M059J (cell line): ENCODE measurements at places on chromosomes 4 and X. TPM values are rescaled to one million over a fixed set of nuclear protein-coding genes. Genes with fewer than 3 reads are reported as not detected.

GRCh38 chrX:122868631-122869030 lies 315.4 kb upstream of the GRIA3 start:
- DNase-seq, result peak; percentile 29

DNA sequence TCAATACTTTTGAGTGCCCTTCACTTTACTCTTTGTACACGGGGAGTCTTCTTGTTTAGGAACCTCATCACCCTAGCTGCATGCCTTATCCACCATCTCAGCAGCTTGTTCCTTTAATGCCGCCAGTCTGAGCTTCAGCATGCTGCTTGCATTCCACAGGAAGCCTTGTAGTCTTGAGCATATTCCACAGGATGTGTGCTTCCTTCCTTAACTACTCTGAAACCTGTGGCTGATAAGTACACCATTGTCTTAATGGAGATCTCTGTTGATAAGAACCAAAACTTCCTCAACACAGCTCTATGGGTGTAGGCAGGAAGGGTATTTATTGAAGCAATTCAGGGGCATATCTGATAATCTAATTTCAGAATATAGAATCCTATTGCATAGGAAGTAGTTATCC lies 24.4 kb upstream of the CCNI start:
- no peak for DNase-seq

DNA sequence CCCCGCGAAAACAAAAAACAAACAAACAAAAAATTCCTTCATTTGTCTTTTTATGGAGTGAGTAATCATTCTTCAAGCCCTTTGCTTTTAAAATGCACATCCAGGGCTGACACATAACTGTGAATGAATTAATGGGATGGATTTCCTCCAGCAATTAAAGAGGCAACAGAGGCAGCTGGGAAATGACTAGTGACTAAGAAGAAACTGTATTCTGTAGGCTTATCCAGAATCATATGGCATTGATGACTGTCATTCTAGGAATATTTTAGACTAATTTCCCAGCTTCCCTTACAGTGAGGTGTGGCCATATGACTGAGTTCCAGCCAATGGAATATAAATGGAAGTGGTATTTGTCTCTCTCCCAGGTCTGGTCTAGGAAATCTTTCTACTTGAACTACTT lies 46.8 kb upstream of the PDE5A start:
- DNase-seq, result no peak

DNA sequence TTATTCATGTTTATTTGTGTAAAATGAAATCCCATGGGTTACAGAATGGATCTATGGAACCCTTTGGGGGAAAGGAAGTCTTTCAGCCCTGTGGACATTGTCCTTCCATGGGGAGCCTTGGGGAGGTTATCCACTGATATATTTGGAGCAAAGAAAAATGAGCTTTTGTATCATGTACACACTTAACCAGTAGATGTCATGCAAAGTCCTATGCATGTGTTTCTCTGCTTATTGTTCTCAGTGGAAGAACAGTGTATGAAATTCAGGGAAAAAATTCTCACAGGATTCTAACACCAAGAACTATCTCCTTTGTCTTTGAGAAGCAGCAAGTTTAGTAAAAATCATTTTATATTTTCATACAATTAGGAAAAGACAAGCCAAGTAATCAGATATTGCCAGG lies 105.3 kb downstream of the DTHD1 start:
- DNase-seq, result no peak

DNA sequence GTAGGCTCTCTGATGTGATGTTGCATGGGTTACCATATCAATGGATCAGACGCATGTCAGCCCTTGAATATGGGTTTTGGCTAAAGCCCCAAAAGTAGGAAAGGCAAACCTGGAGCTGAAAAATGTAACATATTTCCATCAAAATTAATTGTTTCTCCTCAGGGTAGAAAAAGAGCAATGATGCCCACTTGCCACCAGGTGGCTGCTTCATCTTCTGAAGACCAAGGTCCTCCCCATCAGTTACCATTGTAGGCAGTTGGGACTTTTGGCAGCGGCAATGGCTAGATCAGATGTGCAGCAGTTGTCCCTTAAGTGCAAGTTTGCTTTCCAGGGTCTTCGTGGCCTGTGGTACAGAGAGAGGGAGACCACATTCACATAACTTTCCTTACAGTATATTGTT lies 118.2 kb downstream of the NAF1 start:
- peak; percentile 50 for DNase-seq

DNA sequence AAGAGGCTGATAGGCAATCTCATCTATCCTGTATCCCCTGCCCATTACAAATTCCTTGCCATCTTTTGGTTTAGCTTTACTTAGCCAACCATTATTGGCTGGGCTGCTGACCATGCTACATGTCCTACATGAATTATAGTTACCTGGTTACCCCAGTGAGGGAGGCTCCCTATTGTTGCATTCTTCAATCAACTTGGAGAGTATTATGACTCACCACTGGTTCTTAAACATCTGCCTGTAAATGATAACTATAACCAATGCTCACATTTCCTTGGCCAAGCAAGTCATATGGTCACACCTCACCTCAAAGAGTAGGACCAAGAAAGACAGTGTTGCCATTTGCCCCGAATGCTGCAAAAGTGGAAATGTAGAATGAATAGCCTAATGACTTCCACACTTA lies 297.6 kb downstream of the IL15 start:
- DNase-seq, result no peak

DNA sequence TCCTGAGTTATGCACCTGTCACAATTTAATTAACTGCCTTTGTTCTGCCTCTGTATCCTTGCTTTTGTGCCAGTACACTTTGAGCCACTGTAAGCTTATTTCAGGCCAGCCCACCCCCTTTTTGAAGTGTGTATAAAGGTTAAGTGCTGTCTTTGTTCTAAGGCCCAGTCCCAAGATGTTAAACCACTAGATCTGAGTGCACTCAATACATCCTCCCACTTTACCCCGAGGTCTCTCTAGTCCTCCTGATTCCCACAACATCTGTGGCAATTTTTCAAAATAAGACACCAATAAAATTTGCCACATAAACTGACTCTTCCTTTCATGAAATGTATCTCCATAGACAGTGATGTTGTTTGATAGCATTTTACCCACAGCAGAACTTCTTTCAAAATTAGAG lies 124.1 kb upstream of the SPIN4 start:
- DNase-seq, result peak; percentile 18

- no peak for DNase-seq
These were observed 150.7 kb downstream of the PDGFC start for GRCh38 chr4:156820931-156821330.

DNA sequence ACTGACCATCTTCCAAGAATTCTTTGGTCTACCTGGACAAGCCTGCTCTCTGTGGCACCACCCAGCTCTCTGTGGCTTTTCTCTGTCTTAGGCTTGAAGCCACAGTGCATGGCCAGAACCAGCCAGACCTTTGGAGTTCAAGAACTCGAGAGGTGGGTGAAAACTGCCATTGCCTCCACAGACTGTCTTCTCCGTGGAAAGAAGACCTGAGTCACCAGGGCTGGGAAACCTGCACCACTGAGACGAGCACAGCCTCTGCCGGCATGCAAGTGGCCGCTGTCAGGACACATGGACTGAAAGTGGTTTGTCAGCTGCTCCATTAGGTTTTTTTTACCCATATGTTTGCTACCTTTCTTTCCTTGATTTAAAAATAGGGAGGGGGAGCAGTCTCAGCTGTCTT lies 74.5 kb downstream of the MGST2 start:
- no peak for DNase-seq

DNA sequence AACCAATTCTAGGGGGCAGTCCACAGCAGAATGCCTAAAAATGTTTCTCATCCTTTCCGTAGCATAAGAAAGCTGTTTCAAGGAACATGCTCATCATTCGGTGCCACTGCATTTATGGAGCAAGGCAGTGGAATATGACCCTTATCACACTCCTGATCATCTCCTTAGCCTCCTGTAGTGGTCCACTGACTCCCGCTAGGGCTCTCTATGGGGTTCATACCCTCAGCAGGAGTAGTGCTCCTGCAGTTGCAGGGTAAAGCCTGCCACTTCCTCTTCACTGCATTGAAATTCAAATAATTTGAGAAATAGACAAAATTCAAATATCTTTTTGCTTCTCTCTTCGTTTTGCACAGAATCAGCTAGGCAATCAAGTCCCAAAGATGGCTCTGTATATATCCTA lies 107.0 kb downstream of the NDST3 start:
- no peak for DNase-seq

SEC24D gene
- total RNA-seq, result 98.1 and 130 TPM in 2 replicates

PNMA6E gene
- not detected in 2 replicates for total RNA-seq

FAT4 gene
- 1.6 and 3.1 TPM in 2 replicates for total RNA-seq

GPC3 gene
- total RNA-seq, result not detected in 2 replicates

ENPEP gene
- 0.15 and 0.17 TPM in 2 replicates for total RNA-seq

CSAG3 gene
- total RNA-seq, result 2.6 and 3.2 TPM in 2 replicates
